Posterior cingulate gyrus (tissue), 11 donors: ENCODE measurements at places on chromosomes 2 and 18.

DNA sequence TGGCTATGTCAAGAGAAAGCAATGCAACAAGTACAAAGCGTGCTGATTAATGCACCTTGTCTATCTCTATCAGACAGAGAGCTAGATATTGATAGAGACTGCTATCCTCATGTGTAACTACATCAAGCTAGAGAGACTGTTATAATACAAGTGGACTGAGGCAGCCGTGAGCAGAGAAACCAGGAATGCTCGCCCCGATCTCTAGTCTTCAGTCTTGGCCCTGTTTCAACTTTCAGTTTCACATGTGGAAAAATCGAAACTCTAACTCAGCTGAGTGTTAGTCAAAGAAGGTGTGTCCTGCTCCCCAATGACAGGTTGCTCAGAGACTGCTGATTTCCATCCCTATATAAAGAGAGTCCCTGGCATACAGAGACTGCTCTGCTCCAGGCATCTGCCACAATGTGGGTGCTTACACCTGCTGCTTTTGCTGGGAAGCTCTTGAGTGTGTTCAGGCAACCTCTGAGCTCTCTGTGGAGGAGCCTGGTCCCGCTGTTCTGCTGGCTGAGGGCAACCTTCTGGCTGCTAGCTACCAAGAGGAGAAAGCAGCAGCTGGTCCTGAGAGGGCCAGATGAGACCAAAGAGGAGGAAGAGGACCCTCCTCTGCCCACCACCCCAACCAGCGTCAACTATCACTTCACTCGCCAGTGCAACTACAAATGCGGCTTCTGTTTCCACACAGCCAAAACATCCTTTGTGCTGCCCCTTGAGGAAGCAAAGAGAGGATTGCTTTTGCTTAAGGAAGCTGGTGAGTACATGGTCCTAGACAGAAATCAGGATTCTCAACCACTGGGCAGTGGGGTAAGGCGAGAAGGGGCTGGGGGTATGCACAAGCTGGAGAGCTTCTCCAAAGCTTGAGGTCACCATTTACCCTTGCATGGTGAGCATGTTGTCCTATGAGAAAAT lies at the start of gene RSAD2:
RSAD2 (plus strand) TSS at position 376 of the 903 bp plus-strand sequence; CDS start at position 400, 24 bp downstream.
- no peak for DNase-seq

- DNase-seq, result no peak
Measured at GRCh38 chr2:86025976-86026743, 79.5 kb downstream of the POLR1A start.

DNA sequence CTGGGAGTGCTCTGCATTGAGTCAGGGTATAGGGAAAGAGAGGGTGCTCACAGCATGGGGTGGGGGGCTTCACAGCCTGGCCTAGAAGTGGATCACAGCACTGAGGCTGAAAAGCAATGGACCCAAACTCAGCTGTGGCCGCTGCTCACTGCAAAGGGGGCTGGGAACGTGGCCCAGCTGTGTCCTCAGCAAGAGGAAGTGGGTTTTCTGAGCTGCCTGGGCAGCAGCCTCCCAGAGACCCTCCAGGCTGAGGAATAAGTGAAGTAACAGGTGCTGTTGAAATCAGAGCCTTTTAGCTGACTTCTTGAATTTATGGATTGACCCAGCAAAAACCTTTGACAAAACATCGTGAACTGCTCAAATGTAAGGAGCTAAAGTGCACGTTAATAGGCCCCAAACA lies 35.2 kb downstream of the PTGR3 start:
- no peak for DNase-seq

DNA sequence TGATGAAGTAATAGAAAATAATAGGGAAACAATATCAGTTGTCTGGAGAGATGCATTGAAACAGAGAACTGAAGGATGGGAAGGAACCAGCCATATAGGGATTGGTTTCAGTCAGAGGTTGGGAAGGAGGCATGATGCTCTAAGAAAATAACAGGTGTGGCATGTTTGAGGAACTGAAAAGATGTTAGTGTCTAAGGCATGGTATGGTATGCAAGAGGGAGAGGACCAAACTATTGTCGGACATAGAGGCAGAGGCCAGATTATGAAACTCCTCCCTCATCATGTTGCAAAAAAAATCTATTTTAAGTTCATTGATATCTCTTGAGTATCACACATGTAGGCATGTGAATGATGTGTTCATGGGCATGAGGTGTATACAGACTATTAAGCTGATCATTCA lies 48.9 kb upstream of the EMILIN2 start:
- DNase-seq, result no peak

DNA sequence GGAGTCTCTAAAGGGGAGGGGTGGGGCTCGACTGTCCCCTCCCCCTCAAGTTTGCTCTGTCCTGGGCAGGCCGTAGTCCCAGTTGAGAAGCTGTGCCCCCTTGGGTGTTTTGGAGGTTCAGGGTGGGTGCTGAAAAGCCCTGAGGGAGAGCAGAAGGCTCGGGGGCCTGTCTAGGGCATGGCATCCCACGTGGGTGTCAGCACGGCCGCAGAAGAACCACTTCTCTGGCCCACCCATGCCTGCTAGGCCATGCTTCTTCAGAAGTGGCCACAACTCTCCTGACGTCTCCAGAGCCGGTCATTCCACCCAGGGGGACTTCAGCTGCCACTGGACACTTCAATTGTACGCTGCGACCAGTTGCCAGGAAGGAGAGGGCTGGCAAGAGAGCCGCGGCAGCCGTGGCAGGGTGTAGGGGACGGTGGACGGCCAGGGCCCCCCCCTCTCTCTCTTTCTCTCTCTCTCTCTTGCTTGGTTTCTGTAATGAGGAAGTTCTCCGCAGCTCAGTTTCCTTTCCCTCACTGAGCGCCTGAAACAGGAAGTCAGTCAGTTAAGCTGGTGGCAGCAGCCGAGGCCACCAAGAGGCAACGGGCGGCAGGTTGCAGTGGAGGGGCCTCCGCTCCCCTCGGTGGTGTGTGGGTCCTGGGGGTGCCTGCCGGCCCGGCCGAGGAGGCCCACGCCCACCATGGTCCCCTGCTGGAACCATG lies at the start of gene INPP5D:
INPP5D (plus strand) TSS at position 546 of the 704 bp plus-strand sequence; CDS start at position 683, 137 bp downstream.
- DNase-seq, result no peak

GRCh38 chr2:174868878-174869277 lies 104.6 kb upstream of the CHRNA1 start:
- DNase-seq, result no peak

DNA sequence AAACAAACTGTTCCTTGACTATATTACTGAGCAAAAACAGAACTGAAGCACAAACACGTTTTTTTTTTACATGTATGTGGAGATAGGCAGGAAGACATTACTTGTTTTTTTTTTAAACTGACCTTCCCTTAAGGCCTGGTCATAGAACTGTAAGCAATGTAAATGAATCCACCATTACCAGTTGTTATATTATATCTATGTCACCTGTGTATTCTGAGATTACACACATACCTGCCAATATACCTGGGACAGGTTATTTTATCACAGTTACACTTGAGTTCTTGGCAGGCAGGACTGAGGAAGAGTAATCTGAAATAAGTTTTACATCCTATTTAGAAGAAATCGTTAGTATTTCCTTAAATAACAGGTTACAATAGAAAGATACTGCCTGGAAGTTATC lies 155.3 kb downstream of the BAZ2B start:
- DNase-seq, result no peak

GRCh38 chr2:202609381-202610145 lies 25.2 kb upstream of the FAM117B start:
- DNase-seq, result no peak

GRCh38 chr18:45657357-45658335 lies 42.4 kb downstream of the SLC14A2 start:
- no peak for DNase-seq

DNA sequence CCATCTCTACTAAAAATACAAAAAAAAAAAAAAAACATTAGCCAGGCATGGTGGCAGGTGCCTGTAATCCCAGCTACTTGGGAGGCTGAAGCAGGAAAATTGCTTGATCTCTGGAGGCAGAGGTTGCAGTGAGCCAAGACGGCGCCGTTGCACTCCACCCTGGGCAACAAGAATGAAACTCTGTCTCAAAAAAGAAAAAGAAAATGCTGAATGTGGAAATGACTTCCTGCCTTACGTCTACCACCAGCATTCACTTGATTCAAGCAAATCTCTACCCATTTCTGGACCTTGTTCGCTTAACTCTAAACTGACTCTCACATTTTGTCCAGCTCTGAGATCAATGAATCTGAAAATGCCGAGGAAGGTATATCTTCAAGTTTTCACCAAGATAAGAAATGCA lies 825.3 kb downstream of the TRIB2 start:
- DNase-seq, result no peak

DNA sequence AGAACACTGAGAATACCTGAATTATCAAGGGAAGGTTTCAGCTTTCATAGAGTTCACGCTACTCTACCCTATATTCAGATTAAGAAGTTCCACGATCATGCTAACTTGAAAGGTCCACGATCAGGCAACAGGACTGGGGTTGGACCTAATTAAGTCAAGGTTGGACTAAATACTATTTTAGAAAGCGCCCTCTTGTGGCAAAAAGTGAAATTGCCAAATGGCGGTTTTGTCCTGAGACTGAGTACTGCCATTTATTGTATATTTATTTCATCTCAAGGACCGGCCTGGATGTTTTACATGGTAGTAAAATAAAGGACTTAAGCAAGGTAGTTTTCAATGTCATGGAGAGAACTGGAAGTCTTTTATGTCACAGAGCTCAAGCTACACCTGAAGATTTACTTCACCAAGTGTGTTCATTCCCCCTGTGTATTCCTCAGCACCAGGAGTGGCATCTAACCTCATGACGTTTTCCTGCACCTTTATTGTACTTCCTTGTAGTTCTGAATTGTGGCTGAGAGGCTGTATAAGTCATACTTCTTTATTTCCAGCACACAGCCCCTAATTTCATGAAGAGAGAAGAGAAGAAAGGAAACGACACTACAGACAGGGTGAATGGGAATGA lies 56.8 kb downstream of the SRD5A2 start:
- no peak for DNase-seq

DNA sequence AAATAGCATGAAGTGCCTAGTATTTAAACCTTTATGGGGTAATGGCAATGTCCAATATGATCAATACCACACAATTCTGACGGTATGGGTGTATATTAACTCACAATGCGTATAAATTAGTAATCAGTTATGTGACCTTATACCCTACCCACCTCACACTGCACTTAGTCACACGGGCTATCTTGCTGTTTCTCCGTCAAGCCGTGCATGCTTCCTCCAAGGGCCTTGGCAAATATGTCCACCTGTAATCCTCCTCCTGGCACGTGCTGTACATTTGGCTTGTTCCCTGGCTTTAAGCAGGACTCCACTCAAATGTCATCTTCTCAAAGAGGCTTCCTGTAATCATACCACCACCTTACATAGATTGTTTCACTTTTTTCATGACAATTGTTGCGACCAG lies 12.2 kb downstream of the TNFRSF11A start:
- no peak for DNase-seq
